AG04450 (cell line): ENCODE measurements at places on chromosomes 5 and 9.

DNA sequence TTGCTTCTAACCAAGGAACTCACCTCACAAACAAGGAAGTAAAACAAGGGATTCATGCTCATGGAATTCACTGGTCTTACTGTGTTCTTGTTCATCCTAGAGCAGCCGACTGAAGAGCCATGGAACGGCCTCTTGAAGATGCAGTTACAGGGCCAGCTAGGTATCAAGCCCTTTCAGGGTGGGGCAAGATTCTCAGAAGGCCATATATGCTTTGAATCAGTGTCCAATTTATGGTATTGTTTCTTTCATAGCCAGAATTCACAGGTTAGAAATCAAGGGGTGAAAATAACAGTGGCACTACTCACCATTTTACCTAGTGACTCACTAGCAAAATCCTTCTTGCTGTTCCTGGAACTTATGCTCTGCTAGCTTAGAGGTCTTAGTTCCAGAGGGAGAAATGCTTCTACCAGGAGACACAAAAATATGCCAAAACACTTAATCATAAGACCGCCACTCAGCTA, 159.5 kb upstream of the CDH10 start:
- DNase-seq = no peak

DNA sequence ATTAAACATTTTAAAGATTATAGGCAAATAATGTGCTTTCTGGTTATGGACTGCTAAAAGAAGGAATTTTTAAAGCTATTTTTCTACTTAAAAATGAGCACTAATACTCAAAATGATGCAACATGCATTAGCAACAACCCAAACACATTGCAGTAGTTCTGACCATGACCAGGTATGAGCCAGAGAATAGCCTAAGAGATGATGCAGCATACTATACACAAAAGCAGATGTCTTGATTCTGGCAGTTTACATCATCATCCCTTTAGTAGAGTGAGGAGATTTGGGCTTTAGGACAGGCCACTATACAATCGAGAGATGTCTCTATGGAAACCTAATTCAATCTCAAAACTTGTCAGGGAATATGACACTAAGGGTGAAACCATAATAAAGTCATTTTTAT, 307.1 kb downstream of the PRR16 start:
- DNase-seq = no peak

DNA sequence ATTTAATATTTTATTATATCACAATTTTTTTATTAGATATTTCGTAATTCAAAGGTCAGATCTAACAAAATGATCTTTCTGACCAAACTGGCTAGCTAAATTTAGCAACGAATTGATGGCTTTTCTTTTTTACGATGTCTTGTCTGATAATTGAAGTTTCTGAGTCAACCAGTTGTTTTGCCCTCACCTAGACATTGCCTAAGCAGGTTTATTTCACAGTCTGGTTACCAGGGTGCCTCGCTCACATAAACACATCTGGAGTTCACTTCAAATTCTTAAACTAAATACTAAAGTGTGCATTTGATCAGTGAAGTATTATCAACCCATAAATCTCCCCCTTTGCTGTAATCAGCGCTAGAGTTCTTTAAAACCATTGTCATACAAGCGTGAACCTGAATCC, 448.3 kb downstream of the TLE4 start:
- DNase-seq = no peak

GRCh38 chr5:105812304-105812703, 1858.4 kb downstream of the EFNA5 start:
- DNase-seq = no peak

DNA sequence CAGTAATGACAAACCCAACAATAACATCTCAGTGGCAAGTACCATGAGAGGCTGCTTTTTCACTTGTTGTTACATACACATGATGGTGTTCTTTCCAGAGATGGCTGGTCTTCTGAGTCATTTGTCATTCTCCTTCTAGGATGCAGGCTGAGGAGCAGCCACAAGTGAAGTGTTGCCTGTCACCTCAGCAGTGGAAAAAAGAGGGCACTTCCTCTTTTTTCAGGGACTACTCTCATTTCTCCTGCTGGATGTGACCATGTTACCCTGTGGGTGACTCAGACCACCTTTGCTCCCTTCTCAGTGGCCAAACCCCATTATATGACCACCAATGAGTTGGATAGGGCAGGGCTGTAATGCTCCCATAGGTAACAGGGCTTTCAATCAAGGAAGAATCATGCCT, 587.0 kb upstream of the ADAMTS16 start:
- no peak for DNase-seq

DNA sequence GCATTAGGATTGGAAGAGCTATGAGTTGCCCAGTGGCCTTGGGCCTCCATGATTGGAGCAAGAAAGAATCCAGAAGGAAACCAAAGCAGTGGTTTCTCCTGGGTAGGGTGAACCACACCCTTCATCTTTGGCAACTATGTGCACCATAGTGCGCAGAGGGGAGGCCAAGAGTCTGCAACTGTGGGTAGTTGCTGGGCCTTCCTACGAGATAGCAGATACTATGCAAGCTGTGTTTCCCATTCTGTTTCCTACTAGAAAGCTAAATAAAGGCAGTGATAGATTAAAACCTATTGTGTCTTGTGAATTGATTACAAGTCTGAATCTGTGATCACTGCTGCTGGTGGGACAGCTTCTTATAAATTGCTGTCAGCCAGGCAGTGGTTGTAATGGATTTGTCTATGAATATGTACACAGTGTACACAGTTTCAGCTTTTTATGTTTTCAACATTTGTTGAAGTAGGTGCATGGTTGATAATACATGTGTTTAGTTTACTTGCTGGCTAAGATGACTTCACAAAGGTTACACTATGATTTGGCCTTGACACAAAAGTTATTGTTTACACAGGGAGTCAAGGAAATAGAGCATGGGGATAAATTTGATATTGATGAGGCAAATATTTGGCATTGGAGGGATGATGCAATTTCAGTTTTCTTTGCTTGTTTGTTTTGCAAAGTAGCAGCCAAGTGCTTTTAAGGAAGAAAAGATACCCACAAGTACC, 23.7 kb upstream of the PDE8B start:
- DNase-seq = no peak

DNA sequence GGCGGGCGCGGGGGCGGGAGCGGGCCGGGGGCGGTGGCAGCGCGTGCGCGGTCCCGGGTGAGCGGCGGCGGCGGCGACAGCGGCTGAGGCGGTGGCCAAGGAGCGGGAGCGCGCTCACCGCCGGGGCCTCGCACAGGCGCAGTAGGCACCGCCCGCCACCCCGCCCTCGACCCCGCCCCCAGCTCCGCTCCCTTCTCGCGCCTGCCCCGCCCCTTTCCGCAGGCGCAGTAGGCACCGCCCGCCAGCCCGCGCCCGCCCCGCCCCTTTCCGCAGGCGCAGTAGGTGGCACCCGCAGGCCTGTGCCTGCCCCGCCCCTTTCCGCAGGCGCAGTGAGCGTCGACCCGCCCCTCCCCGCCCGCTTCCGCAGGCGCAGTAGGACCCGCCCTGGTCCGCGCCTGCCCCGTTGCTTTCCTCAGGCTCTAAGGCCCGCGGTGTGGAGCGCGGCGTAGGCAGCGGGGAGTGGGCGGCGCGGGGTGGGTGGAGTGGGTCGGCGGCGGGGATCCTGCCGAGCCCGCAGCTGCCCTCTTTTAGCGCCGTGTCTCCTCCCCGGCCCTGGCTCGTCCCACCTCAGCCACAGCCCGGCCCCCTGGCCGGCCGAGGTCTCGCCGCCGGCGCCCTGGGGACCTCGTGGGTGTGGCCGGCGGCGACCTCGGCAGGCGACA, at the start of gene CAMSAP1:
CAMSAP1 (minus strand) TSS at position 116 of the 662 bp plus-strand sequence. CDS start 387 bp downstream, outside the sequence.
- peak; percentile 84 for DNase-seq

GRCh38 chr9:71058660-71059059, 62.8 kb downstream of the TRPM3 start:
- DNase-seq = no peak

GRCh38 chr9:84699984-84700383, 30.5 kb downstream of the NTRK2 start:
- DNase-seq = no peak

DNA sequence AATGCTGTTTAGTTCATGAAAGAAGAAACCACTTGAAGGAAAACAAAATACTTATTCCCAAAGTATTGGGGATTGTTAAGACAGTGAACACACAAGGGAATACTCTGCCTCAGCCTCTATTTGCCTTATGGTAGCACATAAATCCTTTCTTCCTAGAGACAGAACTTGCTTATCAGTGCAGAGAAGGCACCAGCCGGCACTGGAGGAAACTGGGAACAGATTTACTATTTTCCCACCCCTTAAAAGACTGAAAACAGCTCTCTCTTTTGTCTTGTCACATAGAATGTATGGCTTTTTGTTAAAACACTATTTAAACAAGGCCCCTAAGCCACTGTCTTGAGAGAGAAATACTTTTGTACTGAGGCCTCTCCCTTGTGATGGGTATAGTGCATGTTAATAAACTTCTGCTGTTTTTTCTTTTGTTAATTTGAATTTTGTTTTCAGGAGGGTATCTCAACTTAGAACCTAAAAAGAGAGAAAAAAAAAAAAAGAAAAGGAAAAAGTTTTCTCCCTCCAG, 40.7 kb upstream of the EDIL3 start:
- DNase-seq = no peak

DNA sequence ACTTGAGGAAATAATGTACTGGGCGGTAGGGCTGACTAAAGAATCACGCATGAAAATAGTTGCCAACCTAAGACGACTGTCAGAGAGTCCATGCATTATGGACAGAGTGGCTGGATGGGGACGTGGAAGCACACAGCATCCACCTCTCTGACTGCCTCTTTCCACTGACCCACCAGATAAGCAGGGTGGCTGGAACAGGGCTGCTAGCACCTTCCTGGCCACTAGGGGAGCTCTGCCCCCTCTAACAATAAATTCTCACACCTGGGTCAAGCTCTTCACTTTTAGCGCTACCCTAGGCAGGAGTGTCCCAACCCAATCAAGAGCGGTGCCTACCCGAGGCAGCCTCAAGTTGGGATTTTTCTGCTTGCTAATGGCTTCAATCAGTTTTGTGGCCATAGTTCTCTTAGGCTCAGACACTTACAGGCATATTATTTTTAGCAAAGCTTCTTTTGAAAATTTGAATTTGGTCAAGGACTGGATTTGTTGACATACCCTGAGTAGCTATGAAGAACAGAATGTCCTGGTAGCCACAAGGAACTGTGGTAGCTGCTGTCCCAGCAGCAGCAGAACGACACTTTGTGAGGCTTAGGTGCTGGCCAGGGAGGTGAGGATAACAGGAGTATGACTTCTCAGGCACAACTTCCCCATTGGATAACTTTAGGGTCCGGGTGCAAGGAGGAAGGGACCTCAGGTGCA, 6.9 kb upstream of the TPM2 start:
- DNase-seq = no peak

DNA sequence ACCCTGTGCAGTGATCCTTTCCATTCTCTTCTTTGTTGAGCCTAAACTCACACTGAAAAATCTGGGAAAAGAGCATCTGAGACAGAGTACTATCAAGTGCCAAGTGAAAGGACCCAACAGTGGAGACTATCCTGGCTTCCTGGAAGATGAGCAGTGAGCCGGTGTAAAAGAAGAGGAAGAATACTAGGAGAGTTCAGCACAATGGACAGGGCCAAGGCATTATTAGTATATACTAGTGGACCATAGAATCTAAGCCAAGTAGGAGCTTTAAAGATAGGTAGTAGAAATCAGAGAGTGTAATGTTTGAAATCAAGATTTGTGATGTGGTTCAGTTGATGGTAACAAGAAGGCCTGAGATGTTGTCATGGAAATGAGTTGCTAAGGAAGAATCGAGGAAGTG, 140.8 kb downstream of the CAMK4 start:
- no peak for DNase-seq

GRCh38 chr5:123708074-123708806, 196.3 kb downstream of the CSNK1G3 start:
- peak; percentile 30 for DNase-seq

DNA sequence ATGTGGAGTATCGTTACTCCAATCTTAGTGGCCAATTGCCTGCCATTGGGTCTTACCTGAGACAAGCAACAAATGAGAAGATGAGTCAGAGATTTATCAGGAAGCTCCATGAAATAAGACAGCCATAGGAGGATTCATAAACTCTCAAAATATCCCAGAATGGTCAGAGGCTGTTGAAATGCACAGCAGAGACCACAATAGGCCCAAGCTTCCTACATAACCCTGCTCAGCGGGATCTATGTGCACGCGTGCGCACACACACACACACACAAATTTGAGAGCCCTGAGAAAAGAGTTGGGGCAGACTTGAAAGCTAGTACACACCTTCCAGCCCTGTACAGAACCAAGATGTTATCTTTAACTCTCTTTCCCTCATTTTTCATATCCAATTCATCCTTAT, 9.8 kb downstream of the UIMC1 start:
- DNase-seq = no peak

DNA sequence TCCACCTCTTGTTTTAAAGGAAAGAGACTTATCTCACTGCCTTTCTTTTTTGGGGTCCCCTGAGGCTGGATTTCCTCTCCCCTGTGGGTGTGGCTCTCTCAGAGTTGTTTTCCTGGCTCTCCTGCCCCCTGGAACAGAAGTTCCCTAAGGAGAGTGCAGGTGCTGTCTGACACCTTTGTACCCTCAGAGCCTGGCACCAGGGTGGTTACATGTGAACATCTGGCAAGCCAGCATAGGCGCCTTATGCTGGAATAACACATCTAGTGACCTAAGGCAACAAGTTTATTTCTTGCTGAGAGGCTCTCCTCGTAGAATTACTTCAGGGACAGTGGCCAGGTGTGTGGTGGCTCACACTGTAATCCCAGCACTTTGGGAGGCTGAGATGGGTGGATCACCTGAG, 172.9 kb upstream of the PTCH1 start:
- DNase-seq = no peak

DNA sequence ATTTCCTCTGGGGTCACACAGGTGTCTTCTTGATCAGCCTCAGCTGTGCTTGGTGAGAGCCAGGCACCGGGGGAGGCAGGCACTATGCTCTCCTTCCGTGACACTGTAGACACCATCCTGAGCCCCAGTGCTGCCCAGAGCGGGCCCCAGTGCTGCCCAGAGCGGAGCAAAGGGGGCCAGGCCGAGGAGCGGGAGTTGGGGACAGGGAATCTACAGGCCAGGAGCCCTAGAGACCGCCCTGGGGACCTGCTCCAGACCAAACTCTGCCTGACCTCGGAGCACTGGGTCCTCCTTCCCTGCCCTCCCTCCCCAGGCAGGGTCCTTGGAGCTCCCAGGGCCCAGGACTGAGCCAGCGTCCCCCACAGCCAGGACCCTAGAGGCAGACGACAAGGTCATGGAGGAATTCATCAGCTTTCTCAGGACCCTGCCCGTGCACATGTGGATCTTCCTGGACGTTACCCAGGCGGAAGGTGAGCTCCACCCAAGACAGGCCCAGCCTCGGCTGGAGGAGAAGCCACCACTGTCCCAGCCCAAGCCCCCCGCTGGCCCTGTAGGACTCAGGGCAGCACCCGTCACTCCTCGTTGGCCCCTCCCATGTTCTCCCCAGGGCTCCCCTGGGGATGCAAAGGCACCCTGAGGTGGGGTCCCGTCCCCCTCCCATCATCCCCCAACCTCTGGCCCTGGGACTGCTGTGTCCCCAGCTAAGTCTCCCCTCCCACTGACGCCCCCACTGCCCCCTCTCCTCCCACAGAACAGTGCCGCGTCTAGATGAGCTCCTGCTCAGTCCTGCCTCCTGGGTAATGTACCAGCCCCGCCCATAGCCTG, 30.2 kb downstream of the PAEP start:
- DNase-seq = no peak

- DNase-seq = no peak
These were observed 8.3 kb upstream of the WDR5 start for GRCh38 chr9:134127616-134128015.
